Activated naive CD4-positive, alpha-beta T cell (primary cell): ENCODE measurements at places on chromosomes 1 and 21.

- no peak for DNase-seq
These were observed 93.3 kb upstream of the CD1D start for GRCh38 chr1:158087320-158087927.

- DNase-seq, result no peak
These were observed 104.1 kb downstream of the NTNG1 start for GRCh38 chr1:107244709-107245500.

- DNase-seq, result no peak
These were observed 13.0 kb upstream of the CNIH4 start for GRCh38 chr1:224343679-224344078.

DNA sequence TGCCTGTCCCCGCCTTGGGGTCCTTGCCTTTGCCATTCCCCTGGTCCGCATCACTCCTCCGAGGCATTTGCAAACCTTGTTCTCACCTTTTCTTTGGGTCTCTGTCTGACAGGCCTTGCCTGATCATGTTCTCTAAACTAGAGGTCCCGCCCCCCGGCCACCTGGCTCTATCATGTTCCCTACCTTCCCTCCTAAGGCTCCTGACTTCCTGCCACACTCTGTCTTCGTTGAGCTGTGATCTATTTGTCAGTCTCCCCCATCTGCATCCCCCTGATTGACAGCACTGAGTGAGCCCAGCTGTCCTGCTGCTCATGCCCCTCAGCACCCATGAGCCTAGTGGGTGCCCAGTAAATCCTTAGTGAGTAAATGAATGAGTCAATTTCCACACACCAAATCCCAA is 22.8 kb downstream of the ERG start:
- DNase-seq, result no peak

GRCh38 chr1:45884700-45885099 is 81.3 kb downstream of the MAST2 start:
- DNase-seq, result no peak

- DNase-seq, result no peak
These were observed 157.3 kb downstream of the CLIC6 start for GRCh38 chr21:34825948-34826548.

GRCh38 chr1:231550448-231550781 is 21.9 kb downstream of the TSNAX start:
- no peak for DNase-seq

GRCh38 chr1:912740-913301 is 10.9 kb upstream of the SAMD11 start:
- DNase-seq, result no peak

DNA sequence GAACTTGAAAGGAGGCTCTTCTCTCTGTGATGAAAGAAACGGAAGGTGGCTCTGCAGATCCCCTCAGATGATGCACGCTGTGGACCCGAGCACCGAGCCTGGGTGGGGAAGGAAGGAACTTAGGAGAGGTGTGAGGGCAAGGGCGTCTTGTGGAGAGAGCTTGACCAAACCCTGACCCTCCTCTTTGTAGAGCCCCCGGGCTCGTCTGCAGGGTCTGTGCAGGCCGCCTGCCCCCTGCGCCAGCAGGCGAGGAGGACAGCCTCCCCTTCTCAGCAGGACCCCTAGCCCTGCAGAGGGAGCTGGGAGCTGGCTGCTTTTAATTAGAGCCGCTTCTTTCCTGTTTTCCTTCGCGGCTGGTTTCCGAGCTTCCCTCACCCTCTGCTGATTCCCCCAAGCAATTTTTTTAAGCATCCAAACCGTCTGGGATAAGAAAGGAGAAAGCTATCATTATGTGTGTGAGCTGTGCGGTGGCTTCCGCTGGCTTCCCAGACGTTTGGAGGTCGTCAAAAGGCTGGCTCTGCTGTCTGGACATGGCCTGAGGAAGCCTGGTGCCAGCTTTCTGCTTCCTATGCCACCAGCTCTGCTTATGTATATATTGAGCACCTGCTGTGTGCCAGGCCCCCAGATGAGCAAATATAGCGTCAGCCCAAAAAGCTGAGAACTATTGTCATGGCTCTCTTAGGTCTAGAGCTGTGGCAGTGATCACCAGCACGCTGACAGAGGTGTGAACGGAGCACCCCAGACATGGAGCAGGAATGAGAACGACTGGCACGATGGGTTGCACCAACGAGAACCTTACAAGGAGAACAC is 160.2 kb upstream of the IRF2BP2 start:
- DNase-seq, result no peak

GRCh38 chr1:176820391-176821031 is 344.0 kb downstream of the ASTN1 start:
- no peak for DNase-seq

DNA sequence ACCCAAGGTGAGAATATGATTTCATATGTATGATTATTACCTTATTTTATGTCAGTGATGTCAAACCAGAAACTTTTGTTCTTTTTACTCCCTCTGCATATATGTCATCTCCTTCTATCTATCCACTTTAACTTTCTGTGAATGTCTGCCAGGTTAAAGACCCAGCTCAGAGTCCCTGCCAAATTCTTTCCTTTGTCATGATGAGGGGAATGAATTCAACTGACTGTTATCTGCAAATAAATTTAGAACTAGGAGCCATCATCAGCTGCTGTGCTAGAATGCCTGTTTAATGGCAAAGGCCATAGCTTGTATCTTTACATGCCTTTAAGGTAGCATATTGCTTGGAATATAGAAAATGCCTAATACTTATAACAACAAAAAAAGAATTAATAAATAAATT is 815.6 kb upstream of the NEGR1 start:
- DNase-seq, result no peak

DNA sequence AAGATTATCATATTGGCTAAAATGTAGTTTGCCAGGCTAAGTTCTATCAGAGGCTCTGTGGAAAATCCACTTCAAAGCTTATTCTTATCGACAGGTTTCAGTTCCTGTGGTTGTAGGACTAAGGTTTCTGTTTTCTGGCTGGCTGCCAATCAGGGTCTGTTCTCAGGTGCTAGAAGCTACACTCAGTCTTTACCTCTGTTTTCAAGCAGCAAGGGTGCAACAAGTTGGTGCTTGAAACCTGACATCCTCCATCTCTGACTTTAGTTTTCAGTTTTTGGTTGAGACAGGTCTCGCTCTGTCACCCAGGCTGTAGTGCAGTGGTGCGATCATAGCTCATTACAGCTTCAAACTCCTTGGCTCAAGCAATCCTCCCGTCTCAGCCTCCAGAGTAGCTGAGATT is 15.3 kb upstream of the TMCO2 start:
- DNase-seq, result no peak
